ENCODE measurements at places on chromosomes 13 and 19. TPM values are rescaled to one million over a fixed set of nuclear protein-coding genes. Genes with fewer than 3 reads are reported as not detected.

PSMD8 gene
- polyA plus RNA-seq = 126 TPM

ZNF546 gene
- 9.9 TPM for polyA plus RNA-seq

SBSN gene
- not detected for polyA plus RNA-seq

GPR32 gene
- polyA plus RNA-seq = not detected

LMO7 gene
- 214 TPM for polyA plus RNA-seq

HIF3A gene
- polyA plus RNA-seq = 213 TPM

JAK3 gene
- polyA plus RNA-seq = 2.4 TPM

PHF11 gene
- polyA plus RNA-seq = 71.5 TPM

ZNF20 gene
- polyA plus RNA-seq = 7.7 TPM

GRCh38 chr19:29120466-29120865 lies 92.5 kb downstream of the UQCRFS1 start:
- no peak for DNase-seq

- DNase-seq = no peak
Measured at GRCh38 chr19:37313335-37313627, 57.6 kb upstream of the ZNF527 start.

- no peak for DNase-seq
Measured at GRCh38 chr13:30659980-30660379, 42.3 kb downstream of the USPL1 start.

- DNase-seq = no peak
Measured at GRCh38 chr13:31896427-31896826, 135.1 kb upstream of the FRY start.

- no peak for DNase-seq
Measured at GRCh38 chr13:21777166-21777565, 106.3 kb downstream of the FGF9 start.

- no peak for DNase-seq
Measured at GRCh38 chr13:34176633-34177032, 358.7 kb downstream of the RFC3 start.

GRCh38 chr13:104357174-104357573 lies 1291.0 kb upstream of the SLC10A2 start:
- no peak for DNase-seq

- no peak for DNase-seq
Measured at GRCh38 chr13:109989686-109990085, 203.3 kb upstream of the IRS2 start.

DNA sequence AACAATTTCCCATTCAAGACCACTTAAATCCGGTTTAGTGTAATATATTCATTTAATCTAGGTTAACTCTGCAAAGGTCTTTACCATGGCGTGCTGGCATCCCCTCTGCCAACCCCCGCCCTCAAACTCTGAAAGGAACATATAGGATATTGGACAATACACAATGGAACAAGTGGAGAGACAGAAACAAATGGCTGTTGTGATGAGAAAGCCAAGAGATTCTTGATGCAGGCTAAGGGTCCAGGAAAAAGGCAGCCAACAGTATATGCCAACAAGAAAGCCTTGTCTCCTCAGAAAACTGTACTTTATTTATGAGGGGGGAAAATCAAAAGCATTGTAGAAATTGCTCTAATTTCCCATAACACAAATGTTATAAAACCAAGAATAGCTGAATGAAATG lies 407.3 kb upstream of the SGCG start:
- DNase-seq = no peak

GRCh38 chr13:96940961-96941360 lies 53.3 kb downstream of the OXGR1 start:
- DNase-seq = no peak

DNA sequence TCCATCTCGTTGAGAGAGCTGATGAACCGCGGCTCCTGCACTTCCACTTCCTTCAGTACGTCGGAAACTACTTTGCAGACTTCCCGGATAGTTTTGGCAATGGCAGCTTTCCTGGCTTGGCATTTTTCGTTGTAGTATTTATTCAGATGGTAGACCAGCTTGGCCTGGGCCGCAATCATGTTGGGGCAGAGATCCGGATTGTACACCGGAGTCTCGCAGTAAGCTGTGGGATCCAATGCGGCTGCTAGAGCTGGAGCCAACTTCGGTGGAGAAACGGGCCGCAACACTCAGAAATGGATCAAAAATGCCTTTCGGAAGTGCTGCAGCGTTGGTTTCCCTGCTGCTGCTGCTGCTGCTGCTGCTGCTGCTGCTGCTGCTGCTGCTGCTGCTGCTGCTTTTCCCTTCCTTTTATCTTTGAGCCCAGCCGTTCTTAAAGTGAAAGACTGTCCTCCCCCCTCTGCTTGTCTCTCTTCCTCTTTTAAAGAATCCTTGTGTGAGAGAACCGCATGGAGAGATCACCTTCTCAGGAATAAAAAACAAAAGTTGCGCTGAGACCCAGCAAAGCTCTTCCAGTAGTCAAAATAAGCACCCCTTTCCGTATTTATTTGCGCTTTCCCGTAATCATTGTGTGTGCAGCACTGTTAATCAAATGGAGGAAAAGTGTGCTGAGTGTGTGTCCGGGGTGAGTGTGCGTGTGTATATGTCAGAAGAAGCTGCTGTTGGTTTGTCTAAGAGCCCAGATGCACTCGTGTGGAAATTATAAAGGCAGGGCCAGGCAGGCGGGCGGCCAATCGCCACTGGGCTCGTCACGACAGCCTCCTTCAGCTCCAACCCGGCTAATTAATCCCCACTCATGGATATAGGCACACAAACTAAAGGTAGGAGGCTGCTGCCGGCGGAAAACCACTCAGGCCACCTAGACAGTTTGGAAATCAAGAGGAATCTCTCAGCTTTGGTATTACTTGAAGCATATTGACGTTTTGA lies at the start of gene MAB21L1:
TSS of gene MAB21L1 (minus strand) at position 730 of the 984 bp plus-strand sequence. CDS start at position 179, 551 bp downstream.
- no peak for DNase-seq

- DNase-seq = no peak
Measured at GRCh38 chr13:30570691-30571090, 47.0 kb upstream of the USPL1 start.

- no peak for DNase-seq
Measured at GRCh38 chr13:109904218-109904617, 117.8 kb upstream of the IRS2 start.

GRCh38 chr19:15313649-15314279 lies 18.6 kb downstream of the BRD4 start:
- no peak for DNase-seq

GRCh38 chr19:45122832-45123231 lies 29.9 kb downstream of the PPP1R37 start:
- no peak for DNase-seq

GRCh38 chr13:45696610-45697226 lies 5.4 kb upstream of the CBY2 start:
- no peak for DNase-seq

- no peak for DNase-seq
Measured at GRCh38 chr13:20170921-20171320, 10.1 kb upstream of the GJA3 start.

- no peak for DNase-seq
Measured at GRCh38 chr13:21579754-21580316, 24.1 kb downstream of the MICU2 start.

DNA sequence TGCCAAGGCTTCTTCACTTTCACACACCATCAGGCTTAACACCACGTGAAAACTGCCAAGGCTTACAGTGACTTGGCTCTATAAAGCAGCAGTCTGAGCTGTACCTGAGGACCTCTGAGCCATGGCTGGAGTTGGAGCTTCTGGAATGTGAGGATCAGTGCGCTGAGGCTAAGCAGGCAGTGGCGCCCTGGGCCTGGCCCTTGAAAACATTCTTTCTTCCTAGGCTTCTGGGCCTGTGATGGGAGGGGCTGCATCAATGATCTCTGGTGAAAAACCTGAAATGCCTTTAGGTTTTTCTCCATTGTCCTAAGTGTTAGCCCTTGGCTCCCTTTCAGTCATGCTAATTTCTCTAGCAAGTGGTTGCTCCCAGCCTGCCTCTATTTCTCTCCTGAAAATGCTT lies 192.5 kb upstream of the PCDH20 start:
- no peak for DNase-seq

- DNase-seq = peak; percentile 99
Measured at GRCh38 chr19:48965040-48965805, at the start of gene FTL. FTL (plus strand) TSS chr19:48965309; CDS start chr19:48965508, 199 bp downstream.

DNA sequence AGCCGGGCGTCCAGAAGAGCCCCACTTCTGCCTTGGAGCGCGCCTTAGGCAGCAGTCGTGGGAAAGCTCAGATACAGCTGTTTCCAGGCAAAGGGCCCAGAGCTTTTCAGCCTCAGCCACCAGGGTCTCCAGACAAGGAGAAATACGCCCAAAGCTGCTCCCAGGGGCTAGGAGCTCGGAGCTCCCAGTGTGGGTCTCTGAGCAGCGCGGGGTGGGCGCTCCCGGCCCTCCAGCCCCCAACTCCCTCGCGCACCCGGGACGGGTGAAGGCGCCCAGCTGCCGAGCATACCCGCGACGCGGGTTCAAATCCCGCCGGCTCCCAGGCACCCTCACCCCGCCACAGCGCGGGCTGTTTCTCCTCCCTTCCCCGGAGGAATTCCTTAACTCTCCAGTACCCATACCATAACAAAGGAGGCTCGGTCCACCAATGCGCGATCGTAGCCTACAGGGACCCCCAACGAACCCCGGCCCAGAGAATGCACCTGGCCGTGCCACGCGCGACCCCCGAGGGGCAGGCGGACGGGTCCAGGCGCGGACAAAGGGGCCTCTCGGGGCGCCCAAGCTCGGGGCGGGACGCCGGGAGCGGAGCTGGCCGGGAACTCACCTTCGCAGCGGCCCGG lies 507 bp downstream of the COL4A1 start:
- DNase-seq = no peak

- DNase-seq = no peak
Measured at GRCh38 chr13:36683701-36684100, 9.9 kb downstream of the SERTM1 start.

GRCh38 chr13:95456815-95457214 lies 95.7 kb upstream of the CLDN10 start:
- no peak for DNase-seq

GRCh38 chr13:39196965-39197646 lies 158.8 kb downstream of the NHLRC3 start:
- DNase-seq = no peak

- DNase-seq = no peak
Measured at GRCh38 chr19:13241231-13242104, 91.3 kb downstream of the IER2 start.

- DNase-seq = no peak
Measured at GRCh38 chr19:40302224-40303011, 17.3 kb upstream of the AKT2 start.

- no peak for DNase-seq
Measured at GRCh38 chr19:8654591-8655339, 24.3 kb downstream of the NFILZ start.

- DNase-seq = no peak
Measured at GRCh38 chr13:40599124-40599523, 67.3 kb downstream of the FOXO1 start.

DNA sequence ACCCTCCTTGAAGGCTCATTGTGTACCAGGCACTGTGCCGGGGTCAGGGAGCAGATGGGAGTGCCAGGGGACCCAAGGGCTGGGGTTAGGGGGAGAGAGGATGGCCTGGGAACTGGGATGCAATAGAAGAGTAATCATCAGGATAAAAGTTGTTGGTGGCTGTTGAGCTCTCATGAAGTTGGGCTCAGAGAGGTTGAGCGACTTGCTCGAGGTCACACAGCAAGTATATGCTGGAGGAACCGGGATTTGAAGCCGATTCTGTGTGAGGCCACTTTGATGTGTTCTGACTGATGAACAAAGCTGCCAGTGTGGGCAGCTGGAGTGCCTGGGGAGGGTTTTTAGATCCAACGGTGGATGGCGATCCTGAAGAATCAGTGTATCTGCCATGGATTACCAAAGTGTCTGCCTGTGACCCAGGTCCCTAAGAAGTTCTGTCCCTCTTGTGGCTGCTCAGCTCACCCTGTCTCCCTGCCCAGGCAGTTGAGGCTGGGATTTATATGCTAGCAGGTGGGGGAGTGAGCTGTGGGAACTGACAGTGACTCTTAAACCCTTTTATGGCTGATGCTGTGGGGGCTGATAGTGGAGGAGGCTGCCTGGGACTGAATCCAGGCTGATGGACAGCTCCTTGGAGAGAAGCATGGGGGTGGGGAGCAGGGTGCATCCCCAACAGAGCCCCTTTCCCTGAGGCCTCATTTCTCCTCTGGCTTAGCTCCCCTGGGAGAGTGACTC lies 8.3 kb downstream of the ARHGEF18 start:
- no peak for DNase-seq

DNA sequence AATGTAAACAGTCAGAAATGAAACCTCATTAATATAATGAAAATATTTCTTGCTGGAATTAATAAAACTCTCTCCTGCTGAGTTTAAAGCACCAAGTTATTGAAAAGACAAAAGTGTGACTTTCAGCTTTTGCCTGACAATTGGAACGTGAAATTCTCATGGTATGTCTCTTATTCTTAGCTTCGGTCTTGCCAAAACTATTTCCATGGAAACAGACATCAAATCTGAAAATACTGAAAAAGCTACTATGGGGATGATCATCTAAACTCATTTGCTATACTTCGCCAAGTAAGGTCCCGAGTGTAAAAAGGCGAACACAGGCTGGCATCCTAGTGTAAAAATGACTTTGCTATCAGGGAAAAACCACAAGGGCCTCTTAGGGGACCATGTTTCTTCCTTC lies 22.8 kb downstream of the HTR2A start:
- no peak for DNase-seq

- DNase-seq = no peak
Measured at GRCh38 chr19:31126236-31126635, 223.0 kb downstream of the TSHZ3 start.

Data from left lung (tissue), 14 donors.